Activated naive CD8-positive, alpha-beta T cell treated with anti-CD3 and anti-CD28 coated beads, Interleukin-2, amount 50 U/mL, for 16 hours (primary cell): ENCODE measurements at places on chromosomes 4 and X.

- DNase-seq = no peak
Measured at GRCh38 chr4:185839770-185840169, 27.8 kb upstream of the SORBS2 start.

DNA sequence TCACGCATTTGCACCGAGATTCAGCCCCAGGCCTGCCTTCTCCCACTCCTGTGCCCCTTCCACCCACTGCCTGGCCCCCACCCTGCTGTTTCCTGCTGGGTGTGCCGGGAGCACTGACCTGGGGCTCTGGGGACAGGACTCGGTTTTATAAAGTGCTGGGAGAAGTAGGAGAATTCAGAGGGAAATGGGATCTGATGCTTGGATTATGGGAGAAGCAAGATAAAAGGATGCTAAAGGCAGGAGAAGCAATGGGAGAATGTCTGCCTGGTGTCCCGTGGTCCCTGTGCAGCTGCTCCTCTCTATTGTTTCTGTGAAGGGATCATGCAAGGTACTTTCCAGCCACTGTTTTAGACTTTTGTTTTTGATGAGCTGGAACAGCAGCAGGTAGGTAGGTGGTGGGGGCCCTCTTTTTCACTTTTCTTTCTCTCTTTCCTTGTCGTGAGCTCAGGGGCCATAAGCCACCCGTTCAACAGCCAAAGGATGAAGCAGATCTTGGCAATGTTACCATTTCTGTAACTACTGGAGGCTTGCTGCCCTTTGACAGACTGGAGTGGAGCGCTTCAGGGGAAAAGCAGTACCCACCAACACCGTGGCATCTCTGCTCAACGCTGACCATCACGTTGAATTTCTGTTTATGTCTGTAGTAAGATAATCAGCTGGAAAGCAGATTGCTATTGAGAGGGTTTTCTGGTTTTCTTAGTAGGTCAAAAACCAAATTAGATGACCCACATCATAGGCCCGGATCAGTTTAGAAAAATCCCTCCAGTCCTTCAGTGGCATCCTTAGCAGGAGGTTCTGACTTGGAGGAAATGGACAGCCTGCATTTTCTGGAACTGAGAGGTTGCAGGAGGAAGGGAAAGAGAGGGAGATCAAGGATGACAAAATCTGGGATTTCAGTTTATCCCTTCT, 63.8 kb upstream of the ENPP6 start:
- DNase-seq = no peak

GRCh38 chr4:113080050-113080449, 30.6 kb downstream of the ANK2 start:
- no peak for DNase-seq

GRCh38 chr4:117957571-117957970, 76.7 kb upstream of the NDST3 start:
- DNase-seq = no peak

DNA sequence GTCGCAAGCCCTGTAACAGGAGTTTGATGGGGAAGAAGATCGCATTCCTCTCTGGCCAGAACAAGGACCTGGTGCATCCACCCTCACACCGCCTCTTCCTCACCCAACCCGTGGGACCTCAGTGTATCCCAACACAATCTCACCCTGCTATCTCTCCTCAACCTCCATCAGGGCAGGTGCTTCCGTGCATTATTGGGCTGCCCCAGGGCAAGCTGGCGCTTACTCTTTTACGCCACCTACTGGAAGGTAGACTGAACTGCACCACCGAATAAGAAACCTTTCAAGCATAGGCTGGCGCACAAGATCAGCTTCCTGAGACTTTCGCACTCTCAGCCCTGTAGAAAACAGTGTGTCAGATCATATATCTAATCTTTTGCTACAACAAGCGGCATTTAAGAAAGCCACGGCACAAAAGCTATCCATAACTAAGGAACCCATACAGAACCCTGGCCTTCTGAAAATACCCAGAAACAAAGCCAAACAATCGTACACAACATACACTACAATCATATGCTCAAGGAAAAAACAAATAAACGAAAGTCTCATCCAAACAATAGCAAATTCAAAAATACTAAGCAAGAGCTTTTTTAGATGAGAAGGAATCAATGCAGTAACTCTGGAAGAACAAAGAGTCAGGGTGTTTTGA, 209.3 kb downstream of the UGT8 start:
- DNase-seq = no peak

- no peak for DNase-seq
Measured at GRCh38 chrX:150616179-150616862, 47.9 kb downstream of the MTM1 start.

DNA sequence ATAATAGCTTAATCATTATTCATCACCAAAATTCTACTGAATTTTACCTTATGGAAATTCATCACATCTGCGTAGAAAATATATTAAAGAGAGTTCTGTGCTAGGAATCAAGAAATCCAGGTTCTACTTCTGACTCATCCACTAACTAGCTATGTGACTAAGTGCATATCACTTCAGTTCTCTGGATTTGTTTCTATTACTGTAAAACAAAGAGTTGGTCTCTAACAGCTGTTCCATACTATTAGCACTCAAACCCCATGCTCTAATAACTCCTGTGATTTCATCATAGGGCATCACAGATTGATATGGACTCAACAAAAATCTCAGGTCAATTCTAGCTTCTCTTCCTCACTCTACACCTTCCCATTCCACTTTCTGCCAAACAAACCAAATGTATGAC, 572.0 kb downstream of the INPP4B start:
- no peak for DNase-seq

- no peak for DNase-seq
Measured at GRCh38 chr4:106358899-106359298, 9.7 kb downstream of the GIMD1 start.

GRCh38 chr4:154344686-154345085, 146.9 kb downstream of the DCHS2 start:
- DNase-seq = no peak

DNA sequence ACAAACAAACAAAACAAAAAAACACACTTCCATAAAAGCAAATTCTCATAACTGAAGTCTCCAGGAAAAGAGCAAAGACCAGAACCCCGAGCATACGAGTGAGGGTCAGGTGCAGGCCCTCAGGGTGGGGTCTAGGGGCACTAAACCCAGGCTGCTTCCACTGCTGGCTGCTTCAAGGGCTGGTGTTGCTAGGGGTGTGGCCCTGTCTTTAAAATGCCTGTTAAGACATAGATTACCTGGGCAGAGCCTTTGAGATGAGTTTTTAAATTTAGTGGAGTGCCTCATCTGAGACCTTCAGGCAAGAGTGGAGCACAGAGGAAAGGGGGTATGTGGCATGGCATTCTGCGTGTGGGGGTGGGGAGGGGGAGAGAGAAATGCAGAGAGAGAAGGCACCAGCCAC, 87.0 kb downstream of the FHDC1 start:
- no peak for DNase-seq

- no peak for DNase-seq
Measured at GRCh38 chrX:12554206-12554605, 237.0 kb upstream of the PRPS2 start.

DNA sequence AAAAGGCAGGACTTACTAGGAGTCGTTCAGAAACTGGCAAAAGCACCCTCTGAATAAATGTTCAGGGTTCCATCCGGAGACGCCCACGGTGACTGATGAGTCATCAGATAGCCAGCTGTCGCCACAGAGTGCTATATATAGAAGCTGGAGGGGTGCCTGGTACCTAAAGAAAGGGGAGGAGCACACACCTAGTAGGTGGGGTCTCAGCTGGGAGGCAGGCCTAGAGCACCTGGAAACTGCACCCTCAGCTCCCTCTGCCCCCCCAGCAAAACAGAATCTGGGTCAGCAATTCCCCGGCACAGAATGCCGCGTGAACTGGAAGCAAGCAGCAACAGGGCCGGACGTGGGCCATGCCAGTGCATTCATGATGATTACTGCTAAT, 242.0 kb downstream of the BCOR start:
- DNase-seq = peak; percentile 52

DNA sequence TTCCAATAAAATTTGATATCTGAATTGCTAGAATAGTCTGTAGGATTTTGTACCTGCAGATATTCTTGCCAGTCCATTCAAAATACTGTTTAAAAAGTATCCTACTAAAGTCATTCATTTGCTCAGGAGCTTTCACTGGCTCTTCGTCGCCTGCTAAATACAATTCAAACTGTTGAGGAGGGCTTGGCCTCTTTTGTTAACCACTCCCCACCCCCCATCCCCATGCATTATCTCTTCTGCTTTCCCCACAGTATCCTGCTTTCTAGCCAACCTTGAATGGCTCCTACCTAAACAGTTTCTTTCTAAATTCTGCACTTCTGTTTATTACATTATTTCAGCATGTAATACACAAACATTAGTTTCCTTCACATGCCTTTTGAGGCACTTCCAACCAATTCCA, 230.8 kb downstream of the CPE start:
- DNase-seq = no peak

DNA sequence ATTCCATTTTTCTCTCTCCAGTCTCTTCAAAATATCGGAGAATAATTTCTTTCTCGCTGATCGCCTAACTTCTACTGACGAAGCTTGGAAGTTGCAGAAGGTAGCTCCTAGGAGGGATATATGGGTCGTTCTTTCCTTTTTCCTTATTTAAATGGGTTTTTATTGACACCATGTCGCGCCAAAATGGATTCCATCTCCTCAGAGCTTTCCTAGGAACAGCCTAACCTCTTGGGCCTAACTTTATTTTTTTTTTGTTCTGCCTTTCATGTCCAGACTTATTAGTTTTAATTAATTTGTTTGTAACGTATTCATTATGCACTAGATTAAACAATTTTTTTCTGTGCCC, 359.4 kb upstream of the ZCCHC13 start:
- no peak for DNase-seq

DNA sequence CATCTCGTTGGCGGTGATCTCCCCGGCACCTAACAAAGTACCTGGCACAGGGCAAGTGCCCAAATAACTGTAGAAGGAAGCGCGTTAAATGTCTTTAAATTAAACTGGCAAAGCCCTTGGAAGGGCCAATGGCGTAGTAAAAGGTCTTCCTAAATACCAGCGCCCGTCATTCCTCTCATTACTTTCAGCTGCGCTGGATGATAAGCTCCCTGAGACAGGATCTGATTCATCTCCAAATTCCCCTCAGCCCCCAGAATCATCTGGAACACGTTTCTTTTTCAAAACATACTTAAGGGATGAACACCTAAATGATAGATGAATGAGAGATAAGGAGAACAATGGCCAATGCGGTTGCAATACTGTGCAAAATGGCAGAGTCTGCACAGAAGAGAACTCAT, 95.1 kb downstream of the AFAP1 start:
- no peak for DNase-seq

GRCh38 chr4:69874507-69874906, 14.6 kb upstream of the SULT1E1 start:
- no peak for DNase-seq

DNA sequence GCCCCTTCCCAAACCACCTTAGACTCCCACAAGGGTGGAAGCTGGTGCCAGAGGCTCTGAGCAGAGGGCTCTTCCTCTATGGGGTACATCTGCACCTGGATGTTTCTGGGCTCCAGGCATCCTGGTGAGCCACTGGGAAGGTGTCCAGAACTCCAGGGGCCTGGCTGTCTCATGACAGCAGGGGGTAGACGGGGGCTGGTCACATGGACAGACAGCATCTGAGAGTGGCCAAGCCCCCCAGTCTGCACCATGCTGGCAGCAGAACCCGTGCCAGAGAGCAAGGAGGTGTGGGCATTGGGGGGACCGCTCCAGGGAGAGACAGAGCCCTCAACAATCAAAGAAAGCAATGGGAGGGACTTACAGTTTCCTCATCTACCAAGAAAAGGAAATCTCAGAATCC, 39.5 kb downstream of the ZFYVE28 start:
- DNase-seq = no peak

DNA sequence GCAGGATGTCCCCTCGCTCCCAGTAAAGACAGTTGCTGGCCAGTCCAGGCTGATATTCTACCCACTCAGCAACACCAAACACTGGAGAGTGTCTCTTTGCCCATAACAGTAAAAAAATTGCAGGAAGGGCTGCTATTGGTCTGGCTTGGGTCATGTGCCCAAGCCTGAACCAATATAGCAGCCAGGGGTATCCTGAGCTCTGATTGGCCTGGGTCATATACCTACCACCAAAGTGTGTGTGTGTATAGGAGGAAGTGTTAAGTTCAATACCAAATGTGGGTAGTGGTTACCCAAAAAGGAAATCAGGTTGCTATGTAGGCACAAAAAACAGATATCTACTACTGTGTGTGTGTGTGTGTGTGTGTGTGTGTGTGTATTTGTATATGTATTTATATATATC, 373.2 kb downstream of the BCOR start:
- DNase-seq = no peak

DNA sequence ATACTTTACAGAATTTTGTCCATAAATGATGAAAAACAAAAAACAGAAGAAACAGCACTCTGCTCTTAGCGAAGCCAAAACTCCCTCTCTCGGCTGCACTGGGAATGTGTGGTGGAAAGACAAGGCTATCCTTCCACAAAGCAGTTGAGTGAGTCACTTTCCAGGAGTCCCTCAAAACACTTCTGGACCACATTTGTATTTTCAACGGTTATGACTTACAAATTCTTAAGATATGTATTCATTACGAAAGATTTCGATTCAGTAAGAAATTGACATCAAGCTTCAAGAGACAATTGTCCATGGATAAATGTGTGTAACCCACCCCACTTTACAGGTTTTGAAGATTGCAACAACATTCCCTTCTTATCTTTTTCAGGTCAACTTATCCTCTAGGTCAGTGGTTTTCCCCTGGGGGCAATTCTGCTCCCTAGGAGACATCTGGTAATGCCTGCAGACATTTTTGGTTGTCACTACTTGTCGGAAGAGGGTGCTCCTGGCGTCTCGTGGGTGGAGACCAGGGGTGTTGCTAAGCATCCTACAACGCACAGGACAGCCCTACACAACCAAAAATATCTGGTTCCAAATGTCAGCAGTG, 66.7 kb upstream of the MTNR1A start:
- DNase-seq = no peak

DNA sequence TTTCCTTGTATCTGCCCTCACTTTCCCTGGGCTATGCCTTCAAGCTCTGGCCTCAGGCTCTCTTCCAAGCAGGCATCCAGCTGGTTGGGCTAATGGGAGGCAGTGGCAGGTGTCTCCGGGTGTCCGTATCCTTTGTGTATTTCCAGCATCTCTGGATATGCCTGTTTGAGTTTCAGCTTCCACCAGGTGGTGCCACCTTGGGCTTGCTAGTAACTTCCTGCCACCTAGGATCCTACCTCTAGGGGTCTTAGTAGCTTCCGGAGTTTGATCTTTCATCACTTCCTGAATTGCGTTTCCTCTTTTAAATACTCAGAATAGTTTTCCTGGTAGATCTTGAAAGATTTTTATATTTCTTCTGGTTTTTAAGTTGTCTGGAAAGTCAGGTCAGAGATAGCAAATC, 23.2 kb upstream of the ANOS1 start:
- DNase-seq = no peak

GRCh38 chrX:2541603-2542002, 40.8 kb upstream of the DHRSX start:
- DNase-seq = no peak
